NCI-H1048 (cell line): ENCODE measurements at places on chromosomes 2 and 18.

DNA sequence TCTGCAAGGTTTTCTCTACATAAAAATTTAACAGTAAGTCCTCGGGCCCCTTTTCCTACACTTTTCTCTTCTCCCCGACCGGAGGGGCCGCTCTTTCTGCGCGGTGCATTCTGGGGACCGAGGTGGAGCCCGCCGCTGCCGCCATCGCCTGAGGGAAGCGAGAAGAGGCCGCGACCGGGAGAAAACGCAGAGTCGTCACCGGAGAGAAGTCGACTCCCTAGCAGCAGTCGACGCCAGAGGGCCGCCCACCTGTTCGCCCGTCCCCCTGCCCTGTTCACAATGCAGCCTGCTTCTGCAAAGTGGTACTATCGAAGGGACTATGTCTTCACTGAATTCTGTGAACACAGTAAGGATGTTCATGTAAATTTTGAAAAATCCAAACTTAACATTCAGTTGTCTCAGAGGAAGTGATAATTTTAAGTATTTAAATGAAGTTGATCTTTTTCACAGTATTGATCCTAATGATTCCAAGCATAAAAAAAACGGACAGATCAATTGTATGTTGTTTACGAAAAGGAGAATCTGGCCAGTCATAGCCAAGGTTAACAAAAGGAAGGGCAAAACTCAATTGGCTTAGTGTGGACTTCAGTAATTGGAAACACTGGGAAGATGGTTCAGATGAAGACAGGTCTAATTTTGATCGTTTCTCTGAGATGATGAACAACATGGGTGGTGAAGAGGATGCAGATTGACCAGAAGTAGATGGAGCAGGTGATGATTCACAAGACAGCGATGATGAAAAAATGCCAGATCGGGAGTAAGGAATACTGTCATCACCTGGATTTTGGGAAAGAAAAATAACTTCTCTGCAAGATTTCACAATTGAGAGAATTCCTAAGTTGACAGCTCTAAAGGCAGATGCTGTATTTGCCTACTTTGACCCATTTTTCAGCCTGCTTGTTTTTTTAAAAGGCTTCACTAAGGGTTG, 55.8 kb downstream of the ASXL2 start:
- DNase-seq, result no peak

- no peak for DNase-seq
Measured at GRCh38 chr2:27308359-27308881, at the start of gene UCN. UCN (minus strand) TSS chr2:27308445; CDS start chr2:27307895, 550 bp downstream.

- no peak for DNase-seq
Measured at GRCh38 chr2:55061523-55062344, 11.5 kb upstream of the RTN4 start.

- no peak for DNase-seq
Measured at GRCh38 chr2:46231721-46232120, 65.5 kb upstream of the EPAS1 start.

- DNase-seq, result no peak
Measured at GRCh38 chr2:169426069-169426663, 53.1 kb upstream of the BBS5 start.

- no peak for DNase-seq
Measured at GRCh38 chr2:191220671-191221070, 24.5 kb upstream of the MYO1B start.

GRCh38 chr2:75622929-75623328, 23.7 kb upstream of the MRPL19 start:
- DNase-seq, result no peak
